ENCODE measurements at places on chromosomes 4 and X. TPM values are rescaled to one million over a fixed set of nuclear protein-coding genes. Genes with fewer than 3 reads are reported as not detected.
A peak's percentile ranks its signal among the peaks of the same experiment; 100 is the strongest.

Gene DMP1
- total RNA-seq = not detected

Gene DGKK
- total RNA-seq = 0.53 TPM

Gene CLDN34
- 0.32 TPM for total RNA-seq

Gene NCAPG
- total RNA-seq = 30.4 TPM

Gene TECRL
- 4.5 TPM for total RNA-seq

Gene CLGN
- 4.8 TPM for total RNA-seq

Gene GLOD5
- not detected for total RNA-seq

Gene KIAA1210
- total RNA-seq = 0.69 TPM

Gene PNMA6A
- 1.7 TPM for total RNA-seq

Gene FAM9C
- total RNA-seq = 0.05 TPM

DNA sequence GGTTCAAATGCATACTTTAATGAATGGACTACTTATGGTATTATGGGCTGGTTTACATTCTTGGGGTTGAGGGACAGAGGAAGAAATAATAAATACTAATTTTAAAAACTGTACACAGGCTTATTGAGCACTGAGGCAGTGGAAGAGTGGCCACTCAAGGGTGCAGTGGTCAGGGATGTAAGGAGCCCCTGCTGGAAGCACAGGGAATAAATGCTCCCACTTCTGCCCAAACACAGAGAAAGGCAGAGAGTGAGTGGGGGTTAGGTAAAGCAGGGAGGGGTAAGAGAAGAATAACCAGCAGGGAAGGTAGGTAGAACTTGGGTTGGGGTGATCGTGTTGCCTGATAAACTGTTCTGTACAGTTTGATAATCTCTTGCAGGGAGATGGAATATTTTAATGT lies 60.0 kb downstream of the GAB1 start:
- DNase-seq = no peak

DNA sequence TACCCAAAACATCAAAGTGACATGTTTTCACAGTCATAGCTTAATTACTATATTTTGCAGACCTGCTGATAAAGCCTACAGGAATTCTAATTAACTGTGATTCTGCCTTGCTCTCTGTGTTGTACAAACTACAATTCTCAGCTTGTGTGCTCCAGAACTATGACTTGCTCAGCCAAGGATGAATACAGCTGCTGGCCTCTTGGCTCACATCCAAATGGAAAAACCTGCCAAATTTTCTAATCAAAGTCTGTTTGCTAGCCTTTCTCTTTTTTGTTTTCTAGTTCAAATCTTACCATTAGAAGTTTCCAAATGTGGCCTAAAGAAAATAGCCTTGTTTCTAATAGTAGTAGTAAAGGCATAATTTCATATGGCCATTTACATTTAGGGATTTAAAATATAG lies 1176.8 kb downstream of the FAM133A start:
- DNase-seq = no peak

DNA sequence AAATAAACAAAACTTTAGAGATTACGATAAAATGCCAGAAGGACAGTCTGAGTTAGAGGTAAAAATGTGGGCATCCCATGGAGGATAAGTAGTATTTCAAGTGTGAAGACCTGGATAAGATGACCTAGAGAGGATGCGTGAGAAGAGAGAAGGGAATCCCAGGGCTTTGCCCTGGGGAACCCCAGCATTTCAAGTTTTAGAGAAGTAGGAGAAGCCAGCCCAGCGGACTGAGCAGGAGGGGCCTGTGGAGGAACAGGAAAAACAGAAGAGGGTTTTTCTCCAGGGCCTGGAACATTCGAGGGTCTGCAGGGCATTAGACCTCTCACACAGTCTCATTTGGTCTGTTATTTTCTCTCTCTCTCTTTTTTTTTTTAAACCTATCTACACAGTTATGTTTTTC lies 2.9 kb upstream of the CFP start:
- no peak for DNase-seq

DNA sequence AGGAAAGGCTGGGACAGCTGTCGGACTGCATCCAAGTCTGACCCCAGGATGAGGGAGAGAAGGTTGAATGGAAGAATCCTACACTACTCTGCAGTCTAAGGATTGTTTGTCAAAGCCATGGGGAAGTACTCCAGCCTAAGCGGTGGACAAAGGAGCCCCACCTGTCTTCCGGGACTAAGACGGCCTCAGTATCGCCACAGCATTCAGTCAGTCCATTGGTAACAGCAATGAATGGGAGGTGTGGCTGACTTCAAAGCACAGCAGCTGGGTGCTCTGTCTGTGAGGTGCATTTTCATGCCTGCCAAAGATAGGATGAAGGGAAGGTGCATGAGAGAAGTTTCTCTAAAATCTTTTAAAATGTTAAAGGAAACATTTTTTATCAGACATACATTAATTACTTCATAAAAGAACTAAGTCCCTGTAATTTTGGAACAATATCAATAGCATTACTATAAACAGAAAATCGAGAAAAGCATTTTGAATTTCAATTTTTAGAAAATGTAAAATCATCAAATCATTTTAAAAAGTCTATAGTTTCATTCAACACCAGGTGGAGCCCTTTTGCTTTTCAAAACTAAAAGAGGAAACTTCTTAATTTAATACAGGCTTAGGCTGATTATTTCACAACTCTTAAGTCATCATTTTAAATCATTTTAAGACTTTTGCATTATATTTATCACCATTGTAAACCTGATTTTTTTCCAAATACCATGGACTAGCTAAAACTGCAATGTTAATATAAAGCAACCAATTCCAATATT lies 27.6 kb upstream of the INTU start:
- no peak for DNase-seq

GRCh38 chr4:151675411-151675971 lies 85.3 kb downstream of the GATB start:
- no peak for DNase-seq

DNA sequence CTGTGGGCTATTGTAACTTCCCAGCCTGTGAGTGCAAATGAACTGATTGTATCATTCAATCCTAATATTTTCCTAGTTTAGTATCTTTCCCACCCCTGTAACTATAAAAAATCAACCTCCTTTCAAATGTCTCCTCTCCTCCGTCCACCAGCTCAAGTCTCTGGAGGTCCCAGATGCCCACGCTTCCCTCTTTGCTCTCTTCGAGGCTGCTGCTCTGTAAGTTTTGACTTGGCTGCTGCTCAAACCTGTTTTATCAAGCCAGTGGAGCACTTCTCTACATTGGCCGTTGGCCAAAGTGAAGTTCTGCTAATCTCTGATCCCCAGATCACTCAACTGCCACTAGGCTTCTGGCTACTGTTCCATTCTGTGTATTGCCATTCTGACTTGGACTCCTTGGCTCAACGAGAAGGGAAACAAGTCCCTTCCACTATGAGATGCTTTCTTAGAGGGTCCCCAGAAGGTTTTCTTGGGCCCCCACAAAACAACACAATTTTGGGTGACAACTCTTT lies 60.7 kb upstream of the RAPGEF2 start:
- DNase-seq = peak; percentile 11

DNA sequence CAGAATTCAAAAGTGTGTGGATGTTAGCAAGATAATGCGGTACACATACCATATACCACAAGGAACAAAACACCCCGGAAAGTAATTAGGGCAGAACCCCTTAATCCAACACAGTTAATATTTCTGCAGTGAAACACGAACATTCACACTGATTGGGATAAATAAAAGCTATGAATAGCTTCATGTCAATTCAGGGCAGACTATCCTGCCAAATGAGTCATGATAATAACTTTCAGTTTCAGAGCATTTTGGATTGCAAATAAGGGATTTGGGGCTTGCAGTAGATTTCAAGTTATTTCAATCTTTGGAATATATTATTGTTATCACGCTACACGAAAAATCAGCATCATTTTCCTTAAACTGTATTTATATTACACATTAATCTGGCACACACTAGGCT lies 24.3 kb downstream of the IRF2 start:
- no peak for DNase-seq
